Naive thymus-derived CD4-positive, alpha-beta T cell (primary cell): ENCODE measurements at places on chromosomes 4 and X.

DNA sequence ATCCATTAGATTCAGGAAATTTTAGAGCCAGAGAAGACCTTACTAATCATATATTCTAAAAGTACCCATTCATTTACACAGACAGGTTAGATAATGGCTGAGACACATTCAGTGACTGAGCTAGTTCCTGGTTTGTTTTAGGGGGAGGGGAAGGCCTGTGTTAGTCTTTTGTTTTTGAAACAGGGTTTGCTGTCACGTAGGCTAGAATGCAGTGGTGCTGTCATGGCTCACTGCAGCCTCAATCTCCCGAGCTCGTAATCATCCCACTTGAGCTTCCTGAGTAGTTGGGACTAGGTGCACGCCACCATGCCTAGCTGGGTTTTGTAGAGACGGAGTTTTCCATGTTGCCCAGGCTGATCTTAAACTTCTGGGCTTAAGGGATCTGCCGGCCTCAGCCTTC lies 10.1 kb downstream of the RBPJ start:
- no peak for DNase-seq

GRCh38 chrX:794311-794710 lies 163.7 kb downstream of the SHOX start:
- no peak for DNase-seq

DNA sequence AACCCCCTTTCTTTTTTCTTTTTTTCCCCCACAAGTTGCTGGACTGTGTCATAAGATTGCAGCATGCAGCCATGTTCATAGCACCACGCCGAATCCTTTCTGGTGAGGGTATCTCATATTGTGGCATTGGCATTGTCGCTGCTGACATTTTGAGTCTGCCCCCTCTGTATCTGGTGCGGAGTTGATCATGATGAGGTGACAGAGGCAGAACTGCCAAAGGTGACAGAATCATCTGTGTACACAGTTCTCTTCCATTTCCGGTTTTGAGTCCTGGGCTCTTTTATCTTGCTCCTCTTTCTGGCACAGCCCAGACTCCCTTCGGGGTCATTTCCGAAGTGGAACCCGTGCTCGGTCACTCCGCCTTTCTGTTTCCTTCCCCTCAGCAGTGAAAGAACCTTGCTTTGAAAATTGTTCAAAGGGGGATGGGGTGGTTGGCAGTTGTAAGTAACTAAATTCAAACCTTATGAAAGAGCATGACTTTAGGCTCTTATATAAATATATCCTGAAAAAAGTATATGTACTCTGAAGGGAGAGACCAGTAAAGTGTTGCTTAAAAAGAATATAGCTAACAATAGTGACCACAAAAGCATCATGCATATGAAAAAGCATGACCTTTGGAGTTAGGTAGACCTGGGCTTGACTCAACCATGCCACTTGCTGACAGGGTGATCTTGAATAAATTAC lies 55.0 kb upstream of the BMP2K start:
- DNase-seq, result peak; percentile 23

DNA sequence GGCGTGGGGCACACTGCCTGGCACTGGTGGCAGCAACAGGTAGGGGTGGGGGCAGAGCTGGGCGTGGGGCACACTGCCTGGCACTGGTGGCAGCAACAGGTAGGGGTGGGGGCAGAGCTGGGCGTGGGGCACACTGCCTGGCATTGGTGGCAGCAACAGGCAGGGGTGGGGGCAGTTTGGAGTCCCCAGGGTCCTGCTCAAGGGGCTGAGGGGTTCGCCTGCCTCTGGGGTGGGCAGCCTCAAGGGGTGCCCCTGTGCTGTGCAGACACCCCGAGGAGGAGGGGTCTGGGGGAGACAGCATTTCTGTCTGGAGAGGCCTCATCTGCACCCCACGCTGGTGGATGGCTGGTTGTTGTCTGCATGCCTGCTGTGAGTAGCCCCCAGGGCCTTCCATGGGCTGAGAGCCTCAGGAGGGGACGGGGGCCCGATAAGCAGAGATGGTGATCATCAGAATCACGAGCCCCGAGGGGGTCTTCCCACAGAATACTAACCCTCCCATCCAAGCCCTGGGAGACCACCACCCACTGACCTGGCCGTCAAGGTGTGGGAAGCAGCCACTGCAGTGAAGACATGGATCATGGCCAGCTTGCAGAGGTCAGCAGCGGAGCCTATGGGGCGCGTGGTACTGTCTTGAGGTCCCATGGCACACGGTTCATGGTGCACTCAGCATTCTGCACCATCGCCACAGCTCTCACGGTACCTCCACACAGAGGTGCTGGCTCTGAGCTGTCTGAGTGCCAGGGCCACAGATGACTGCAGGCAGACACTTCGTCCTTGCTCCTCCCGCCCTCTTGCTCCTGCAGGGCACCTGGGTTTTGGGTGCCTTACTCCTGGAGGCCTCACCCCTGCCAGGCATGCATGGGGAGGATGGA lies 21.5 kb downstream of the NAT8L start:
- no peak for DNase-seq

GRCh38 chrX:9108054-9108453 lies 74.1 kb upstream of the FAM9B start:
- no peak for DNase-seq

GRCh38 chrX:31223817-31224216 lies 152.0 kb upstream of the FTHL17 start:
- DNase-seq, result no peak

GRCh38 chr4:184668511-184669114 lies 19.1 kb downstream of the PRIMPOL start:
- peak; percentile 12 for DNase-seq

GRCh38 chr4:14783011-14783877 lies 219.0 kb upstream of the CPEB2 start:
- no peak for DNase-seq

DNA sequence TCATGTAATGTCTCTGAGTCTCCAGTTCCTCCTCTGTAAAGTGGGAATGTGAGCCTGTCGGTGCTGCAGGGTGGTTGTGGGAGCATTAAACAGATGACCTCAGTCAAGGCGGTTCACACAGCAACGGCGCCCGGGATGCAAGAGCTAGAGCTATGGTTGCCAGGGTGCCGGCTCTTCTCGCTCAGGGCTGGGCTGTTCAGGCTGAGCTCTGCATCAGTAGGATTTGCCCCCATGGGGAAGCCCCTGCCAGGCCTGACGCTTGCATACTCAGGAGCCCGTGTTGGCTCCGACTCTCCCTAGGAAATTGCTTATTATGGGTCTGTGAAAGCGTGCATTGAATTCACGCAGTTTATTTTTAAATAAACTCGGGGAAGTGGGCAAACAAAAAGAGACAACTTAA lies 67.3 kb downstream of the PSAPL1 start:
- DNase-seq, result no peak

GRCh38 chrX:139844163-139844562 lies 88.7 kb downstream of the ATP11C start:
- no peak for DNase-seq

- DNase-seq, result no peak
These were observed 72.9 kb downstream of the SHOX start for GRCh38 chrX:703466-703865.

- no peak for DNase-seq
These were observed 24.9 kb upstream of the MTM1 start for GRCh38 chrX:150543230-150544155.

DNA sequence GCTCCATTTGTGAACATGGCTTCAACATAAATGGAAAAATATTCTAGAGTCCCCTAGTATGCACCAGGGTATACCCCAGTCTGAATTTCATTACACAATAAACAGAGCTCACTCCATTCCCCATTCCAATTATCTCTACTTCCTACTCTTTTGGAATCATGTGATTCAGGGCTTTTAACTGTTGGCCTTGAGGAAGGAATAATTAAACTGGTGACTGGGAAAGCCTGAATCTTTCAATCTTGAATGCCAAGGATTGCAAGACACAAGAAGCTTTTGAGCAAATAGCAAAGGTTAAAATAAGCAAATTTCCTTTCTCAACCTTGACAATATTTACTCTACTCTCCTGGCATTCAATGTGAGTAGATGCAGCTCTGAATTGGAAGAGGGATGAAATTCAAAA lies 77.5 kb upstream of the INPP4B start:
- no peak for DNase-seq

- DNase-seq, result no peak
These were observed at the start of gene ARHGEF38 for GRCh38 chr4:105551965-105552746. Gene ARHGEF38, plus strand, starts transcription at chr4:105552620. Its CDS starts 146 bp downstream, at chr4:105552766.

- DNase-seq, result no peak
These were observed 9.4 kb upstream of the PAK3 start for GRCh38 chrX:111086591-111087006.

DNA sequence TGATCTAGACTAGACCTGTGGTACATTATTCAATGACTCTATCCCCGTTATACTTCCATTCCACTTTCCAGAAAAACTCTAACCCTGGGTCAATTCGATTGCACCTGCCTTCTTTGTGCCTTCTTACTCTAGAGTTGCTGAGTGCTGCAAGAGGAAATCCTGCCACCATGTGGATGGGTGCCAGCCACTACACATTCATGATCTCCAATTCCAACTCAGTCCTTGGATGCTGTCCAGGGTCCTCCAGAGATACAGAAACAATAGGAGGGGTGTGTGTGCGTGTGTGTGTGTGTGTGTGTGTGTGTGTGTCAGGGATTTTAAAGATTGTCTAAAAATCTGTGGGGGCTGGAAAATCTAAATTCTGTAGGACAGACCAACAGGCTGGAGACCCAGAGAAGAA lies 42.9 kb upstream of the INTS6L start:
- no peak for DNase-seq
